ENCODE measurements at places on chromosomes 2 and 18. TPM values are rescaled to one million over a fixed set of nuclear protein-coding genes. Genes with fewer than 3 reads are reported as not detected.
A peak's percentile ranks its signal among the peaks of the same experiment; 100 is the strongest.

DNA sequence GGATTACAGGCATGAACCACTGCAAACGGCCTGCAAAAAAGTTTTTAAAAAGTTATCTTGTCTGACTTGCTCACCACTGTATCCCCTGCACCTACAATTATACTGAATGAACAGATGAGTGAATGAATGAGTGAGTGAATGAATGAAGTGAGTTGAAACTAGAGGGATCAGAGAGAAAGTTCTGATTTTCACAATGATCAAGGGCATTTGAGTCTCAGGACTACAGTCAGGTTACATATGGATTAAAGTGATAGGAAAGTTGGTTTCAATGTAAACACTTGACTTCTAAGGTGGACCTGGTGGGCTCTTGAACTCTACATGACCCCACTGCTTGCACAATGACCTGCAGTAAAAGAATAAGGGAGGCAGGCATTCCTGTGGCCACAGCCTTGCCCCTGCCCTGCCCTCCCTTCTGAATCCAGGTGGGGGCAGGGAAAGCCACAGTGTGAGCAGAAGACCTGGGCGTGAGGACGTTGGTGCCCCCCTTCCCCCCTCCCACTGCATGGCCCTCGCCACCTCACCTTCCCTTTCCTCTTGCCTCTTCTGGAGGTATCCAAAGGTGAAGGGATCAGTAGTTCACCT is 10.7 kb downstream of the C2orf80 start:
- DNase-seq = no peak
- no peaks in the 10 kb centered on the region for H3K4me1 ChIP-seq
- peaks cover 8% of the 10 kb centered on the region for H3K27me3 ChIP-seq
- no peak overlapping the region for H3K27ac ChIP-seq
- H3K4me3 ChIP-seq = no peak overlapping the region
- no peaks in the 10 kb centered on the region for H3K36me3 ChIP-seq

- DNase-seq = no peak
- H3K4me1 ChIP-seq = no peaks in the 10 kb centered on the region
- H3K4me3 ChIP-seq = no peak overlapping the region
- H3K27ac ChIP-seq = no peak overlapping the region
These were observed 8.0 kb upstream of the STAM2 start for GRCh38 chr2:152183401-152184073.

GRCh38 chr2:55152475-55153412 is 79.3 kb downstream of the CLHC1 start:
- no peak for DNase-seq
- H3K36me3 ChIP-seq = no peaks in the 10 kb centered on the region
- H3K27me3 ChIP-seq = no peaks in the 10 kb centered on the region

- H3K27me3 ChIP-seq = no peaks in the 10 kb centered on the region
- H3K4me3 ChIP-seq = no peak overlapping the region
- no peaks in the 10 kb centered on the region for H3K36me3 ChIP-seq
- no peak overlapping the region for H3K27ac ChIP-seq
These were observed 558.4 kb downstream of the PIK3C3 start for GRCh38 chr18:42513441-42513840.

ALLC gene
- not detected for polyA plus RNA-seq

DNA sequence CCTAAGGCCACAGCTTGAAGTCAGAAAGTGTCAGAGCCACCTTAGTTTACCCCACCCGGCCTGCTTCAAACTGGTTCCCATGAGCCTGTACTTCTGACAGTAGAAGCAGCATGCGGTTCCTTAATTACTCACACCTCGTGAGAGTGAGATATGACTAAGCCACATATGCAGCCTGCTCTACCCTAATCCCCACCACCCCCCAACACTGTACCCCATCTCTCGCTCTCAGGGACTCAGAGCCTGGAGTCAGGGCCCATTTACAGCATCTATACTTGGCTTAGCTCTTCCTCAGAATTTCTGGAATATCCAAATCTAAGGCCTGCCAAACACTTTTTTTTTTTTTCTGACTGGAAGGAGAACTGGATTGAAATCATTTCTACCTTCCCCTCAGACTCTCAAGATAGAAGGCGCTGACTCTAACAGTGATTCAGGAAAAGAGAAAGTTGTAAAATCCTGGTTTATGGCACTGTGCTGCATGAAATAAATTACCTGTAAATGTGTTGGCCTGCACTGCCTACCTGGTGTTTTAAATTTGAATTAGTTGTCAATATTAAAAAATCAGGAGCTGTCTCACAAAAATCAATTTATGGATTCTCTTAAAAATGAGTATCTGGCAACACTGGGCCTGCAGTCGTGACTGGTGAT is 360.0 kb downstream of the RND3 start:
- no peak overlapping the region for H3K4me3 ChIP-seq
- no peaks in the 10 kb centered on the region for H3K36me3 ChIP-seq
- peaks cover 10% of the 10 kb centered on the region for H3K4me1 ChIP-seq
- H3K27me3 ChIP-seq = no peaks in the 10 kb centered on the region
- peak; percentile 71 for DNase-seq

DOK6 gene
- polyA plus RNA-seq = 4.1 TPM

GRCh38 chr2:162928356-162928755 is 89.8 kb upstream of the KCNH7 start:
- no peaks in the 10 kb centered on the region for H3K27me3 ChIP-seq
- no peak overlapping the region for H3K4me3 ChIP-seq
- no peak overlapping the region for H3K27ac ChIP-seq
- no peaks in the 10 kb centered on the region for H3K4me1 ChIP-seq
- DNase-seq = no peak
- H3K36me3 ChIP-seq = no peaks in the 10 kb centered on the region

DNA sequence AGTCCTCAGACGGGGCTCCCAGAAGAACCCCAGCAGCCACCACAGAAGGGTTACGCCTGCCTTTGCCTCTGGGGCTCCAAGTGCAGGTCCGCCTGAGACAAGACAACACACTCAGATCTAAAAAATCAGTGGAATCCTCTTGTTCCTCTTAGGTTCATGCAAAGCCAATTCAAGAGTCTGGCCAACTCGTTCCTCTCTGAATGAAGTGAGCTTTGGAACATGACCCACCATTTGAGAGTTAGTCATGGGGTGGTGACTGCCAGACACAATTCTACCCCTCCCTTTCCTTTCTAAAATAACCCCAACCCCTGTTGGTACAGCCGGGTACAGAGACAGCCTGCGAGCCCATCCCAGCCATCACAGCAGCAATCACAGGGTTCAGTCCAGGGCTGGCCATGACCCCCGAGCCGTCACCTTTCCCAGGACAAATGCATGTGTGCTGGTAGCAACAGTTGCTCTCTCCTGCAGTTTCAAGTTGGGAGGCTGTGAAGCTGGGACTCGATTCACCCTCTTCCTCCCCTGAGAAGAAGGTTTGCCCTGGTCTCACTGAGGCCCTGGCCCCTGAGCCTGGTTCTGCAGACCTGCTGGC is 183.1 kb upstream of the SH3BP4 start:
- H3K27ac ChIP-seq = no peak overlapping the region
- H3K4me3 ChIP-seq = no peak overlapping the region
- H3K4me1 ChIP-seq = peaks cover 21% of the 10 kb centered on the region
- H3K27me3 ChIP-seq = no peaks in the 10 kb centered on the region
- DNase-seq = no peak

DNA sequence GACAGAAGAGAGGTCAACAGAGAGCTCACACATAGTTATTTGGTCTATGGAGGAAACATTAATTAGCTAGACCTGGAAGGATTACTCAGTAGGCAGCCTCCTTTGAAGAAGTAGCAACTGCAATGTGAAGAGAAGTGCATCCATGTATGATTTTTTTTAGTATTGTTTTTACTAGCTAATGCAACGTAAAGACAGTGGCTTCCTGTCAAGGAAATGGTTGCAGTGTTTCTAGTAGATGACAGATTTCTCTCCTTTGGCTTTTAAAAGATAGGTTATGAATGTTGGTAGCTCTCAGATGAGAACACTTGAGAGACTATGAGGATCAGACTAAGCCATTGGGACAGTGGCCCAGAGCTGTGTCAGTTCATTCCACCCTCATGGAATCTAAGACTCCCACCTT is 175.8 kb downstream of the AGPS start:
- no peak overlapping the region for H3K27ac ChIP-seq
- H3K27me3 ChIP-seq = no peaks in the 10 kb centered on the region
- no peak for DNase-seq
- H3K4me1 ChIP-seq = peaks cover 2% of the 10 kb centered on the region
- H3K4me3 ChIP-seq = no peak overlapping the region

DNA sequence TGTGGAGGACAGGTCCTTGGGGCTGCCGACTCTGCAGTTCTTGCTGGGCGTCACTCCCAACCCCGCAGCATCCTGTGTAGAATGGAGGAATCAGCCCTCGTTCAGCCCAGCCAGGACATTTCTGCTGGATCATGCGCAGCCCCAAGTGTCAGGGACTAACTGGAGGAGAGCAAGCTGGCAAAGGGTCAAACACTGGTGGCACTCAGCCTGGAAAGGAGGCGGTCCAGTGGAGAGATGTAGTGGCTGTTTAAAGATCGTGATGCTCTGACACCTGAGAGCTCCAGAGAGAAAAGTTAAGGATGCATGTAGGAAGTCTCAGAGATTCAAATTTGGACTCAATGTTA is 63.6 kb upstream of the SH3RF3 start:
- peak; percentile 25 for DNase-seq
- peaks cover 8% of the 10 kb centered on the region for H3K27me3 ChIP-seq
- H3K27ac ChIP-seq = no peak overlapping the region
- H3K36me3 ChIP-seq = no peaks in the 10 kb centered on the region
- no peaks in the 10 kb centered on the region for H3K4me1 ChIP-seq

- peak overlapping the region; percentile 59 for H3K27ac ChIP-seq
- peaks cover 6% of the 10 kb centered on the region for H3K4me1 ChIP-seq
- H3K4me3 ChIP-seq = peak overlapping the region; percentile 48
- H3K36me3 ChIP-seq = no peaks in the 10 kb centered on the region
- peaks cover 49% of the 10 kb centered on the region for H3K27me3 ChIP-seq
These were observed 786 bp upstream of the TMEM200C start for GRCh38 chr18:5895876-5896740.

ATIC gene
- 69.2 TPM for polyA plus RNA-seq

PARD3B gene
- polyA plus RNA-seq = 8.3 TPM

DNA sequence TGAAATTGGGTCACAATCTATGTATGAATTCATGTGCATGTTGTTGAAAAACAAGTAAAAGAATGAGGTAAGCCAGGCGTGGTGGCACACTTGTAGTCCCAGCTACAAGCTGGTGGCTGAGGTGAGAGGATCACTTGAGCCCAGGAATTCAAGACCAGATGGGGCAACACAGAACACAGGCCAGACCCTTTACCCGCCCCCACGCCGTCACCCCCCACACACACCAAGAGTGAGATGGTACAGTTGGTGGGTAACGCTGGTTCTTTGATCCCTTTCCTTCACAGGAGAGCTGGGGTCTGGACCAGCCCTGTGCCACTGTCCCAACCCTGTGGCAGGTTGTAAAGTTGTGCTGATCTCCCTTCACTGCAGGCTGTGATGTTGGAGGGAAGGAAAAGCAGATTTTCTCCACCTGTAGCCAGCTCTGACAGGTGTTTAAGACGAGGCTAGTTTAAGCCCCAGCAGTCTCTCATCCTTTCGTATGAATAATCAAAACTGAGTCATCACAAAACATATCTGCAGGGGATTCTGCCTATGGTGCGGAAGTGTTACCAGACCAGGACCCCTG is 13.6 kb downstream of the B3GNT2 start:
- peaks cover 5% of the 10 kb centered on the region for H3K36me3 ChIP-seq
- H3K27me3 ChIP-seq = no peaks in the 10 kb centered on the region
- H3K4me3 ChIP-seq = no peak overlapping the region
- no peak overlapping the region for H3K27ac ChIP-seq
- no peak for DNase-seq

- no peak overlapping the region for H3K27ac ChIP-seq
- H3K4me3 ChIP-seq = no peak overlapping the region
- H3K36me3 ChIP-seq = peaks cover 3% of the 10 kb centered on the region
- peaks cover 9% of the 10 kb centered on the region for H3K4me1 ChIP-seq
- peak; percentile 38 for DNase-seq
- H3K27me3 ChIP-seq = no peaks in the 10 kb centered on the region
These were observed 214.4 kb upstream of the EPAS1 start for GRCh38 chr2:46082531-46083485.

DNA sequence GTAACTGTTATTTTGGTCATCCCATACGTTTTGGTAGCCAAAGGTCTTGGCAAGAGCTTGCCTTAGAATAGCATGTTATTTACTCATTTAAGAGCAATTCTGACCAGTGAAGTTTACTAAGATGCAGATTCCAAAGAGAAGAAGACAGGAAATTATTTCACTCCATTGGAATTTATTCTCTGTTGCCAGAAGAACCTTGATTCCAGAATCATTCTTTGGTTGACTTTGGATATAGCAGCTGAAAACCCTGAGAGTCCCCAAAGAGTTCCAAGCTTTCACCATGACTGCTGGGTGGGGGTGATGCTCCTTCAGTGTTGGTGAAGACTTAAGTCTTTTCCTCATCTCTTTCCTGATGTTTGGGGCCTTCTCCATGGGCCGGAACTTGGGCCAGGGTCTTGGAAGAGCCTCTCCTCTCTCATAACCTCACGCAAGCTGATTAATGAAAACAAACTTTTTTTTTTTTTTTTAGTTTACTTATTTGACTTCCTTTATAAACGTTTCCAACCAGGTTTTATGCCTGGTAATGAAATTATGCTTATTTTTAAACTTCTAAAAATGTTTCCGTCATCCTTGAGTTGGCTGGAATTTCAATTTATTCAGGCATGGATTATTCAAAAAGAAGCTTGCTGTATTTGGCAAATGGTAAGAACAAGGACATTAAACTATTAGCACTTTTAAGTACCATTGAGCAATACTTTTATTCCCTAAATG is 192.0 kb downstream of the MTX2 start:
- H3K4me3 ChIP-seq = no peak overlapping the region
- DNase-seq = peak; percentile 87
- H3K36me3 ChIP-seq = no peaks in the 10 kb centered on the region
- peak overlapping the region; percentile 81 for H3K27ac ChIP-seq
- H3K4me1 ChIP-seq = peaks cover 3% of the 10 kb centered on the region

ANKRD30B gene
- polyA plus RNA-seq = 0.09 TPM

RELCH gene
- 16.5 TPM for polyA plus RNA-seq

IL37 gene
- polyA plus RNA-seq = not detected

- no peak overlapping the region for H3K4me3 ChIP-seq
- DNase-seq = no peak
- no peaks in the 10 kb centered on the region for H3K36me3 ChIP-seq
These were observed 221.1 kb upstream of the ATP5MC3 start for GRCh38 chr2:175402571-175402970.
